ENCODE measurements at places on chromosomes 2 and 18. TPM values are rescaled to one million over a fixed set of nuclear protein-coding genes. Genes with fewer than 3 reads are reported as not detected.

DNA sequence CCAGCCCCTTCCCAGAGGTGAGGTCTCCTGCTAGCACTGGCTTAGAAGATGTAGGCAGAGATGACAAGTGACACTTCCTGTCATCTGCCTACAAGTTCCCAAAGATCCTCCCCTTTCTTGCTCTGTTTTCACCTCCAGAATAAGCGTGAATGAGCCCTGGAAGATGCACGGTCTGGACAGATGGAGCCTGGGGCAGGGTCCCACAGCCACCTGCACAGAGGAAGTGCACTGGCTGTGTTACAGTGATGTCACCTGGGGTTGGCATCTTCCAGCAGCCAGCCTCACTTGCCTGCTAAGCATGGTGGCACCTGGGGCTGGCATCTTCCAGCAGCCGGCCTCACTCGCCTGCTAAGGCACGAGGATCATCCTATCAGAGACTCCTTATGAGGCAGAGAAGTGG is 32.3 kb downstream of the TMEM18 start:
- DNase-seq, result no peak

GRCh38 chr2:23655934-23656596 is 270.9 kb downstream of the ATAD2B start:
- DNase-seq, result no peak

MYO5B gene
- 26.4 TPM for polyA plus RNA-seq

TP53I3 gene
- 48.6 TPM for polyA plus RNA-seq

DNA sequence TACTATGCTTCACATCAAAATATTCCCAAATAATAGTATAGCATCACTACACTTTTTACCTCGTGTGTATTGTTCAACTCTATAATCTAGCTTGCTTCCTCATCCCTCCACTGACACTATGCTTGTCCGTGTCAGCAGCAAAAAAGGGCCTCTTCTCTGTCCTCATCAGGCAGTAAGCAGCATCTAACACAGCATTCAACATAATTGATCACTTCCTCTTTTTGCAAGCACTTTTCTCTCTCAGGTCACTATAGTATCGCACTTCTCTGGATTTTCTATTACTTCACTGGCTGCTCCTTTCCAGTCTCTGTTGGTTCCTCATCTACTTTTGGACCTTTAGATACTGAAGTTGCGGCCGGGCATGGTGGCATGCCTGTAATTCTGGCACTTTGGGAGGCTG is 64.9 kb upstream of the ZSWIM2 start:
- no peak for DNase-seq

DNA sequence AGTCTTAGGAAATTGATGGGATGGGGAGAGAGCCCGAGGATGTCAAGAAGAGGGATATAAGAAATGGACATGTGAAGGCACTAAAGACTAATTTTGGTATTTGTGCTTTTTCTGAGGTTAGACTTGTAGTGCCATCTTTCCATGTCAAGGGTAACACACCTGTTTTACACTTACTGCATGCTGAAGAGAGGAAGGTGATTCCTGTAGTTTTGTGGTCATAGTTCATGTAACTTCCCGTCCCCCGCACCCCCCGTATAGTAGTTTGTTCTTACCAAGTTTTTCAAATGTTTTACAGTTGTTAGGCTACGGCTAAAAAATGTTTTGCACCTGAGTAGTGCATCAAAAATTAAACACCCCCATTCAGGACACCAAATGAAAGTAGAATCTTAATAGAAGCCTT is 73.8 kb downstream of the CLIP4 start:
- DNase-seq, result no peak

LAMA3 gene
- polyA plus RNA-seq, result 1.8 TPM

- DNase-seq, result no peak
These were observed 6.0 kb upstream of the INPP5D start for GRCh38 chr2:233053928-233054784.

DNA sequence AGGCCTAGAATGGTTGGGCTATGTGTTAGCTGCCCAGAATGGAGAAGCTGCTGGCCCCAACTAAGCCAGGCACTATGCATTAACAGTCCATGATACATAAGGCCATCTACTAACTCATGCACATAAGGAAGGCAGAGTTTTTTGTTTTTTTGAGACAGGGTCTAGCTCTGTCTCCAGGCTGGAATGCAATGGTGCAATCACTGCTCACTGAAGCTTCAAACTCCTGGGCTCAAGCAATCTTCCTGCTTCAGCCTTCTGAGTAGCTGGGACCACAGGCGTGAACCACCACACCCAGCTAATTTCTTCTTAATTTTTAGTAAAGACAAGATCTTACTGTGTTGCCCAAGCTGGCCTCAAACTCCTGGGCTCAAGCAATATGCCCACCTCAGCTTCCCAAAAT is 37.6 kb downstream of the GPR45 start:
- DNase-seq, result no peak

TTN gene
- polyA plus RNA-seq, result 1.1 TPM

TCF23 gene
- polyA plus RNA-seq, result 0.79 TPM

- DNase-seq, result no peak
These were observed 52.9 kb downstream of the SCG2 start for GRCh38 chr2:223549215-223549614.

- DNase-seq, result no peak
These were observed 143.9 kb downstream of the ZBTB7C start for GRCh38 chr18:48265328-48265727.

TUBB8B gene
- not detected for polyA plus RNA-seq

- DNase-seq, result no peak
These were observed 194.6 kb downstream of the GPD2 start for GRCh38 chr2:156630579-156631337.

GRCh38 chr2:117718048-117718447 is 96.4 kb upstream of the DDX18 start:
- no peak for DNase-seq

DNA sequence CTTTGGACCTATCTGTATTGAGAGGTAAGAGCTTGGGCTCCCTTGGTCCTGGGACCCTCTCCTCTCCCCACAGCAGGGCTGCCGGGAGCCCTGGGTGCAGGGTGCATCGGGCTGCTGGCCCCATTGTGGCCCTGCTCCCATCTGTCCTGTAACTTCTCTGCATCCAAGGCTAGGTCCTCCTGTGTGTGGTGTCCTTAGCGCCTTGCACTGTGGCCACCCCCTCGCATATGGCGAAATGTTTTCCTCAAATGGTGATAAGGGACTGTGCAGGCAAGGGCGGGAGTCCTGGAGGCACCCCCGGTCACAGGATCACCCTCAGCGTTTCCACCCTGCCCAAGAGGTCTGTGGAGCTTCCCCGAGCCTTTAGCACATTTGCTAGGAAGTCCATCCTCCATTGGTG is 208.2 kb downstream of the SH3RF3 start:
- DNase-seq, result no peak
